Natural killer cell (primary cell): ENCODE measurements at places on chromosomes 6 and 20. TPM values are rescaled to one million over a fixed set of nuclear protein-coding genes. Genes with fewer than 3 reads are reported as not detected.

Gene CTAGE9
- 0.21 TPM for total RNA-seq

Gene HLA-DMB
- total RNA-seq = 28.1 TPM

Gene PRRT1
- total RNA-seq = 0.54 TPM

Gene PTCHD4
- not detected for total RNA-seq

Gene NRSN2
- total RNA-seq = 8.4 TPM

Gene HSP90AB1
- 372 TPM for total RNA-seq

Gene HTR1E
- total RNA-seq = not detected

Gene ISM1
- not detected for total RNA-seq

Gene ZNF831
- total RNA-seq = 42.0 TPM

Gene MLN
- total RNA-seq = not detected

- no peak for DNase-seq
These were observed 189.2 kb upstream of the AGPAT4 start for GRCh38 chr6:161463071-161463470.

DNA sequence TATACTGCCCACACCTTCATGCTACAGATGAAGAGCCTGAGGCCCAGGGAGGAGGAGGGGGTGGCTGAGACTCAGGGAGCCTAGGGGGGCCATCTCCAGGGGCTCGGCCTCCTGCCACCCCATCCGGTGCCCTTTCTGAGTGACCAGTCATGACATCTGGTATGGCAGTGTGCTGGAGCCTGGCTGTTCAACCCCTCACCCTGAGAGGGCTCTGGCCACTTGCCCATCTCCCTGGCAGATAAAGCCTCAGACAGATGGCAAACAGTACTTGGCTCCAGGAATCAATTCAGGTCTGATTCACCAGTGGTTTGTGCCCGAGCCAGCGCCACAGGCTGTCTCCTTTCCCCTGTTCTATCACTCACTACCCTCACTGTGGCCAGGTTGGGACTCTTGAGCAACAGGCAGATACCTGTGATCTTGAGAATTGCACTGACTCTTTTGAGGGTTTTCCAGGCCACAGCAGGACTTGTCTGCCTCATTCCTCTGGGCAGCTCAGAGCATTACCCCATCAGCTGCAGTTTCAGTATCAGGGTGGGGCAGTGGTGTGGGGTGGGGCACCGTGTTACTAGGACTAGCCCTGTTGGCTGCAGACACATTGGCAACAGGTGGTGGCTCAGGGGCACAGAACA is 22.8 kb downstream of the SRSF3 start:
- no peak for DNase-seq

- DNase-seq = no peak
These were observed 27.4 kb downstream of the ASXL1 start for GRCh38 chr20:32385541-32385940.

DNA sequence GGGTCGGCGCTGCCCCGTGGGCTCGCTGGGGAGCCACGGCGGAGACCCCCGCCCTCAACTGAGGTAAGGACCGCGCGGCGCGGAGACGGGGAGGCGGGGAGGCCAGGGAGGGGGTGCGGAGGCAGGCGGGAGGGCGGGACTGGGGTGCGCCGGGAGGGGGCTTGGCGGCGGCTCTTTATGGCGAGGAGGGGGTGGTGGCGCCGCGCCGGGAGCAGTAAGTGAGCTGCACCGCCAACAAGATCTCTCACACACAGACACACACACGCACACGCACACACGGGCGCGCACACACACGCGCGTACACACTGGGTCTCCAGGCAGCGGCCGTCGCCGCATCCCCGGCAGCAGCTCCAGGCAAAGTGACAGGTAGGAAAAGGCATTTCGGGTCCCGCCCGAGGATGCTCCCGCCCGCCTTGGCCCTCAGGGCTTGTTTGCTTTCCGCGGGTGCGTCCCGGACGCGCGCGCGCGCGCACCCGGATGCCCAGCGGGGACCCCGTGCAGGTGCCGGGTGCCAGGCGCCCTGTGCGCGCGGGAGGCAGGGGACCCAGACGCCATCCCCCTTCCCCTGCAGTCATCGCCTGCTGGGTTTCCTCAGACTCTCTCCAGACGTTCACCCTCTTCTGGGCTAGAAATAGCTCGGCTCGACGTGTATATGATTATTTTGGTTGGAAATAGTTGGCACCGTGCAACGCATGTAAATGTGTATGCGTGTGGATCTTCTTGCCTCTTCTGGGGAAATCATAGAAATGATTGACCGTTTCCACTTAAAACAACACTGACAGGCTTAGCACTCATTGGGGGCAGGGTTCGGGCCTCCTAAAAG is at the start of gene PLCB4:
Gene PLCB4, plus strand, starts transcription at position 247 of the 823 bp plus-strand sequence. CDS start 238,728 bp downstream, outside the sequence.
- DNase-seq = no peak

- no peak for DNase-seq
These were observed 29.2 kb downstream of the ATP9A start for GRCh38 chr20:51738877-51739447.

GRCh38 chr20:13717631-13718044 is 67.1 kb downstream of the ESF1 start:
- no peak for DNase-seq

DNA sequence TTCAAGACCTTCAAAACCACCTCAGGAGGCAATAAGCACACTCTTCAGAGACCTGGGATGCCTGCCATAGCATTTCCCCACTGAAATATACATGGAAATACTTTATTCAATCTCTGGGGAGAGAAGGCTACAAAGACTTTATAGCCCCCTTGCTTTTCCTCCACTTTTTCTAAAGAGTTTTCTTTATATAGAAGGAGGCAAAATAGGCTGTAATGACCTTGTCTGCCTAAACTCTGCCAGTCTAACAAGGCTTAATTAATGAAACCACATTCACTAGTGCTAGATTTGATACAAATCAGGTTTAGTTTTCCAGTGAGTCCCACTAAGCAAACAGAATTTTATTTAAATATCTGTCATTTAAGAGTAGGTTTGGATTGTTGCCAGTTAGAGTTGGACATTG is 114.9 kb downstream of the ADGRG6 start:
- DNase-seq = no peak

- DNase-seq = no peak
These were observed 25.1 kb downstream of the RRAGD start for GRCh38 chr6:89386917-89387491.

DNA sequence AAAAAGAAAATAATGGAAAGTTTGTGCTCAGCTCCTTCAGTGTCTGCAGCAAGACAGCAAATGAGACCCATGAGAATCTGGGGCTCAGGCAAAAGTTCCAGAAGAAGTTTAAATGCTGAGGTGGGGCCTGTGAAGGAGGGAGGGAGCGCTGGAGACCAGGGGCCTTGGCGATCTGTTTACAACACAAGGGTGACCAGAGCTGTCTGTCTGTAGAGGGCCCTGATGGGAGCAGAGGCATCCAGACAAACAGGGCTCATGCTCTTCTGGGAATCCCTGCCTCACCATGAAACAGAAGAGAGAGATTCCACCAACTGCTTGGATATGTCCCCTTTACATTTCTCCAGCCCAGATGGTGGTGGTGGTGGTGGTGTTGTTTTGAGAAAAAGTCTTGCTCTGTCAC is 79.3 kb upstream of the SHLD1 start:
- DNase-seq = no peak

- DNase-seq = no peak
These were observed 93.8 kb upstream of the SIRPA start for GRCh38 chr20:1801225-1801928.

DNA sequence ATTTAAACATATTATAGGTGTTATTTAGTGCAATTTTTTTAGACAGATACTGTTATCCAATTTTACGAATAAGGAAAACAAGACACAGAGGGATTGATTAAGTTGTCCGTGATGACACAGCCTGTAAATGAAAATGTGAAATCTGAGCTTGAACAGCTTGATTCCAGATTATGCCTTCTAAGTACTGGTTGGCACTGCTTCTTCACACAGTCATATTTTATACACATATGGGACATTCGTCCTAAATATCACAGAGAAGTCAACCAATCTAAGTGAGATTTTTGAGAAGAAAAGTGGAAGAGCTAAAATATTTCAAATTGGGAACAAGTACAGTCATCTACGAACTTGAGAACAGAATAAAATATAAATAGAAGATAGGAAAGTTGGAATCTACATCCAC is 756.3 kb downstream of the BCKDHB start:
- DNase-seq = no peak

DNA sequence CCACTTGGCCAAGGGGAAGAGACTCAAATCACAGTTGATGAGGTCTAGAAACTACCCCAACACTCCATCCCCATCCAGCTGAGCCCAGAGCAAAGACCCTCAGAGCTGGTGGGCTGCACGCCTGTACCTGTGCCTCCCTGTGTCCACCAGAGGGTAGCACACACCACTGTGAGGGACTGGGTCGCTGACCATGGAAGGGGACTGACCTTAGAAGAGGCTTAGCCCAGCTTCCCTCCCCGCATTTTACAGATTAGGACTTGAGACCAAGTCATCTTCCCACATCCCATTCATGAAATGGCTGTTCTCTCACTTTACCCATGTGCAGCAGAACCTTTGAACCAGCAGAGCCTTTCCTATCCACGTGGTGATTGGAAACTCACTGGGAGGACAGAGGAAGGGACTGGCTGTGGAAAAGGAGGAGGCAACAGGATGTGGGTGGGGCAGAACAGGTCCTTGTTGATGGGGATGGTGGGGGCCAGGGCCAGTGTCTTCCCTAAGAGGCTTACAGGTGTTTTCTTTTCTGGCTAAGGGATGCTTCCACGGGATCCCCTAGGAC is 44.3 kb downstream of the CPXM1 start:
- no peak for DNase-seq

DNA sequence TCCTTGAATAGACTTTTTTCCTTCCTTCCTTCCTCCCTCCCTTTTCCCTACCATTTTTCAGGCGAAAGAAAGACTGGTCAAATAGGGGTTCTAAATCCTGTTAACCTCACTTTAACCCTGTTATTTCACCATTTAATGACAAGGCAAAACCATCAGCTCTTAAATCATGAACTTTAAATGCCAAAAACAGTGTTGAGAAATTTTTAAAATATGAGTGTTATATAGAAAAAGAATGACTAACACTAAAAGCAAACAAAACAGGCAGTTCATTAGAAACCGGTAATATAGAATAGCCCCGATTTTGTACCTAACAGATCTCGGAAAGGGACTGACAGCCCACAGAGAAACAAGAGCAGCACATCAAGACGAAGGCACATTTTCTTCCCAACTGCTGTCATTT is 57.4 kb upstream of the CEP85L start:
- no peak for DNase-seq

DNA sequence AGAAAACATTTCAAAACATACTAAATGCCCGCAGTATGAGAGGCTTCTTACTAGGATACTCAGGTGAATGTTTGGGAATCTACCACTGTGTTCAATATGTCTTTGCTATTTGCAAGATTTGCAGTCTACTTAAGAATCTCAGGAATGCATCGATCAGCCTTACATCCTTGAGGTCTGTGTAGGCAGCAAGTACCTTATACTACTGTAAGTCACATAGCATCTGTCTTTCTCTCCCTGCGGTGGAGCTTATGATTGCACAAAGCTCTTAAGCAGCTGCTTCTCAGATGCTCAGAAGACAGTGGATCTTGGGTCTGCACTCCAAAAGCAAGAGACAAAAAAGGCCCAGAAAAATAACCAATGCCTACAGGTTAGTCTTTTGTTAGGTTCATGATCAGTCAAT is 21.4 kb downstream of the PCSK2 start:
- DNase-seq = no peak

- no peak for DNase-seq
These were observed 1128.4 kb upstream of the MAP3K7 start for GRCh38 chr6:91715171-91715805.

DNA sequence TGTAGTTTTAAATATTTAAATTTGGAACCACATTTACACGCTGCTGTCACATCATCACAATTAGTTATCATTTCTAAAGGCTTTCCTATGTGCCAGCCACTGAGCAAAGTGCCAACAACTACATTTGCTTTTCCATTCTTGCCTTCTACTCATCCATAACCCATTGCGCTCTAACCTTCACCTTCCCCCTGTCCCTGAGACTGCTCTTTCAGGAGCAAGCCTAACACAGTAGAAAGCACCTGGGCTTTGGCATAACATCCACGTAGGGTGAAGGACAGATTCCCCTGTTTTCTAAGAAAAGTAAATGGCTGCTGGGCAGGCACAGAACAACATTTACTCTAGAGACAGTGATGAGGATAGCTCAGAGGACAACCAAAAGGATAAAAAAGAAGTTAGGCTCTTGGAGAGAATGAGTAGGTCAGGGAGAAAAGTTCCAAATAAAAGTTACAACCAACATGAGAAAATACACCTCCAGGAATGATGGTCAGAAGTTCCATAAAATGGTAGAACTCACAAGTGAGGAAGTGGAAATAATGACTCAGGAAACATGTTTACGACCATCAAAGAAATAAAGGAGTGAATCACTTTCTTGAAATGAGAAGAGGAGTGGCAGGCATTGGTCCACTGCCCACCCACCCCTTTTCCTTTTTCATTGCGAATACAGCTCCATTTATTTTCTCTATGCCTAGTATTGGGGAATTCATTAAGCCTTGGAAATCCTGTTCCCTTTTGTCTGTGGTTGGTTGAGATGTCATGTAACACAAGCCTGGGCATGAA is 77.2 kb downstream of the PFDN4 start:
- DNase-seq = no peak

DNA sequence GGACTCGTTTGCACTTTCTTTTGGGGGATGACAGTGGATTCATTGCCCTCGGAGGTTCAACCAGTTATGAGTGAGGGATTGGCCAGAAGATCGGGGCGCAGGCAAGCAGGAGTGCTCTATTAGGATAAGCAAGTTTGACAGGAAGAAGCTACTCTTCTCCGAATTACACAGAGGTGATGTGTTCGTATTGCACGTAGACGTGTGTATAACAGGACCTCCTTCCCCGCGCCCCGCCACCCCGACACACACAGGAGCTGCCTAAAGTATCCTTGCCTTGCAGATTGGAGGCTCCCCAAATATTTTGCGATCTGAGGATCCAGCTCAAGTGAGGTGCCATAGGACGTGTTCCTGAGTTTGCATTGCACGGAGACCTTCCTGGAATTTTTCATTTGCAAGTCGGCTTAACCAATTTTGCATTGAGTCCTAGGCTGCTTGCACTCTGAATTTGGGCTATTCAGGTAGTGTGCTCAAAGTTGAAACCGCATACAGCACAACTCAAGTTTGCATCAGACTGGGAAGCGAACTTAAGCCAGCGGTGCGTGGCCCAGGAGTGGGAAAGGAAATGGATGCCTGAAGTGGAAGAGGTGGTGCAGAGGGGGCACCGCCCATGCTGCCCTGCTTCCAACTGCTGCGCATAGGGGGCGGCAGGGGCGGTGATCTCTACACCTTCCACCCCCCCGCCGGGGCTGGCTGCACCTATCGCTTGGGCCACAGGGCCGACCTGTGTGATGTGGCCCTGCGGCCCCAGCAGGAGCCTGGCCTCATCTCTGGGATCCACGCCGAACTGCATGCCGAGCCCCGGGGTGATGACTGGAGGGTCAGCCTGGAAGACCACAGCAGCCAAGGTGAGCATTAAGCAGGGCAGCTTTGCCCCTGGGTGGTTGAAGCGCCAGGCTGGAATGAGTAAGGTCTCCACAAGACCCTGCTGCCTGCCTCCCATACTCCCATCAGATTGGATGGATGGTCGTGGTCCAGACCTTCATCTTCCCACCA is 770 bp downstream of the TCF19 start:
- no peak for DNase-seq

GRCh38 chr6:70557998-70558397 is 8.7 kb upstream of the SDHAF4 start:
- DNase-seq = no peak

- no peak for DNase-seq
These were observed 239.7 kb downstream of the ATXN1 start for GRCh38 chr6:16521528-16521927.

GRCh38 chr20:45503403-45503802 is 12.0 kb downstream of the SPINT3 start:
- no peak for DNase-seq
